ENCODE measurements at places on chromosomes 4 and X.

GRCh38 chr4:145808021-145808650, 128.2 kb downstream of the C4orf51 start:
- DNase-seq = no peak

GRCh38 chr4:42482516-42483327, 85.4 kb downstream of the SHISA3 start:
- no peak for DNase-seq

DNA sequence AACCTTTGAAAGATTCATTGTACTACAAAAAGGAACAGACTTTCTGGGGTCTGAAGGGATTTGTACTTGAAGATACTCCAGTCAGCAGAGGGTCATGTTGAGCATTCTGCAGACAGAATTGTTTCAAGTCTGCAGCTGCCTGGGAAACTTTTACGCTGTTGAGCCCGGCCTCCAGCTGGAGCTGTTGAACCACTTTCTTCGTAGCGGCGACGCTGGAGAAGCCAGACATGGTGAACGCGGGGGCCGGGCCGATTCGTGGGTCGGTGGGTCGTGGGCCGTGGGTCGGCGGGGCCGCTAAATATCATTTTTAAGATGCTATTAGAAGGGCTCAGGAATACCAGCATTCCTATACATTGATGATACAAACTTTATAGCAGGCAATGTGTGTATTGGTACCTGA, 12.0 kb upstream of the RTL9 start:
- no peak for DNase-seq

- DNase-seq = no peak
Measured at GRCh38 chrX:14616301-14616700, 87.0 kb downstream of the GLRA2 start.

DNA sequence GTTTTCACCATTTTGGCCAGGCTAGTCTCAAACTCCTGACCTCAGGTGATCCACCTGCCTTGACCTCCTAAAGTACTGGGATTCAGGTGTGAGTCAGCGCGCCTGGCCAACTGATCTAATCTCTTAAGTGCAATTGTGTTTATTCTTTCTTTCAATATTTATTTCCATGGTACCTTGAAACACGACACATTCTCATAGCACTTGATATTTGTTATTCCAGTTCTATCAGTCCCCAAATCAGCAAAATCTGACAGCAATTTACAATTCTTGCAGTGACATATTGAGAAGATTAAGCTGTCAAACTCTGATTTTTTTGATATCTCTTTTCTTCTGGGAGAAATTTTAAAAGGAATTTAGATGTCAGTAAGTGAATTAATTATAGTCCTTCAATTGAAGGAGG, 218.1 kb upstream of the FAT4 start:
- no peak for DNase-seq

GRCh38 chr4:8441499-8442091, 1.0 kb downstream of the TRMT44 start:
- no peak for DNase-seq

DNA sequence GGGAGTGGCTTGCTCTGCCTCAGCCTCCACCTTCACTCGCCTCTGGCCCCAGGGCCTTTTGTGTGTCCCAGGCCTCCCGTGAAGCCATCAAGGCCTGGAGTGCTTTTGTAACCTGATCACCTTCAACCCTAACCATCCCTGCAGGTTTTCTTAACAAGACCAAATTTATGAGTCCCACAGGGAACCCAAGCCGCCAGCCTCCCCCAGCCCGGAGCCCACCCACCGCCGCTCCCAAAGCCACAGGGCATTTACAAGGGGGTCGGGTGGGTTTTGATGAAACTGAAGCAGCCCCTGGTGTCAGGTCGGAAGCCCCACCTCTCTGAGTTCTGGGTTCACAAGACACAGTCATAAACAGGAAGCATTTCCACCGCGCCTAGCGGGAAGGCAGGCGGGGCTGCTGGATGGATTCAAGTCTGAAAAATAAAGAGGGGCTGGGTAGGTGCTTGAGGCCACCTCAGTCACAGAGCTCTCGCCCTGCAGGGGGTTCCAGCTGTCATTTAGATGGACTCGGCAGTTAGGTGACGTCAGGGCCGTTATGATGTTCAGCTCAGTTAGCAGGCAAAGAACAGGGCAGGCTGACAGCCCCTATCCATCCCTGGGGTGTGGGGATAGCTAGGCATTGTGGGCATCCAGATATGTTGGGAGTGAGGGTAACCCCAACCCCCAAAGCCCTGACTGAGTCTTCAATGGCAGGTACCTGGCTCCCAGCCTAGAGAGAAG, 128.5 kb downstream of the BCOR start:
- no peak for DNase-seq

DNA sequence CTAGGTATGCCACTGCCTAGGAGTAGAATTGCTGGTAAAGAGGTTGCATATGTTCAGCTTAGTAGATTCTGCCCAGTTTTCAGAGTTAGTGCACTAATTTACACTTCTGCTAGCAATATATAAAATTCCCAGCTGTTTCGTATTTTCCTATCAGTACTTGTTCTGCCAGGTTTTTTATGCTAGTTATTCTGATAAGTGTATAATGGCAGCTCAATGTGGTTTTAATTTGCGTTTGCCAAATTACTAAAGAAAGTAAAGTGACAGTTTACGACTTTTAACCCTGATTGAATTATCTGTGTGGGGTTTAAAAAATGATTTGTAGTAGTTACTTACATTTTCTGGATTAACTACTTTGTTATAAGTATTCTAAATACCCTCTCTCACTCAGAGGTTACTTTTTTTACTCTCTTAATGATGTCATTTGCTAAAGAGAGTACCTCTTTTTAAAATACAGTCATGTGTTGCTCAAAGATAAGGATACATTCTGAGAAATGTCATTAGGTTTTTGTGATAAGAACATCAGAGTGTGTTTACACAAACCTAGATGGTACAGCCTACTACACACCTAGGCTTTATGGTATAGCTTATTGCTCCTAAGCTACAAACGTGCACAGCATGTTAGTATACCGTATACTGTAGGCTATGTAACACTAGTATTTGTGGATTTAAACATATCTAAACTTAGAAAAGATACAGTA, 363.2 kb downstream of the IL15 start:
- no peak for DNase-seq

DNA sequence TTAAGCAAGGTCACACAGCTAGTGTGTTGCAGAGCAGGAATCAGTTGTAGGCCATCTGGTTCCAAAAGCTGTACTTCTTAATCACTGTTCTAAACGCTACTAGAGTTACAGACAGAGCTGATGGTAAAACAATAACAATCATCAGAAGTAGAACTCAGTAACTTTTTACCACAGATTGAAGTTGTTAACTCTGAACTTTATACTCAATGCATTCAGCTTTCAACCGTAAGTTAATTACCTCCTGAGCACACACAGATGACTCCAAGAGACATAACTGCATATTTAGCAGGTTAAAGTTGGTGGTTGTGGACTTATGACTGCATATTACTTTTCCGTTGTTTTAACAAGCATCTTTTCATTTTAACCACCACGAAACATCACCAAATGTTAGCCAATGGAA, 127.3 kb downstream of the PRSS12 start:
- DNase-seq = no peak

DNA sequence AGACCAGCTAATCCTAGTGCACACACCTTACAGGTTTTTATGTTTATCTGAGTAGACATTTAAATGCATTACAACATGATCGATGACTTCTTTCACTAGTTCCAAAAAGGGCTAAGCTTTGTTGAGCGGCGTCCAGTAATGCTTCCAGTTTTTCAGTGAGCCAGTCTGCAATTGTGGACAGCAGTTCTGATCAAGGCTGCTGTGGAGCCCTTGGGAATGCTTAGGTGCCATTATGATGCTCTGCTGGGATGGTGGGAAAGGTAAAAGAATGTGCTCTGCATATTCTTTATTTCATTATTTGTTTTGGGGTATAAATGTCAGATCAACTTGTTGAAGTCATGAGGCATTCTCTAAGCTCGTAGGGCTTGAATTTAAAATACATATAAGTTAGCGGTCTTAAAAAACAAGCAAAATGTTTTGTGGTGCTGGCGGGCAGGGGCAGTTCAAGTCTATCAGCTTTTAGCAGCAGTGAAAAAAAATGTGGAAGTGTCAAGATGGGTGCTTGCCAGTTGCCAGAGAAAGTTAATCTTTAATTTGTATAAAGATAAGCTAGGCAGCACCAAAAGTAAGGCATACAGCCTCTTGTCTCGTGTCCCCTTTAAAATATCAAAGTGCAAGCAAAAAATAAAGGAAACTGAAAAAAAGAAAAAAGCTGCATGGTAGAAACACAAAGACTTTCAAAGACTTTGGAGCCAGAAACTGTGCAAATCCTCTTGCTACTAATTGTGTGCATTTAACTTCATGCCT, 5.8 kb downstream of the MID1IP1 start:
- DNase-seq = no peak

GRCh38 chrX:20320461-20321159, 53.9 kb upstream of the RPS6KA3 start:
- DNase-seq = no peak

GRCh38 chrX:13226214-13226613, 93.6 kb downstream of the ATXN3L start:
- no peak for DNase-seq

DNA sequence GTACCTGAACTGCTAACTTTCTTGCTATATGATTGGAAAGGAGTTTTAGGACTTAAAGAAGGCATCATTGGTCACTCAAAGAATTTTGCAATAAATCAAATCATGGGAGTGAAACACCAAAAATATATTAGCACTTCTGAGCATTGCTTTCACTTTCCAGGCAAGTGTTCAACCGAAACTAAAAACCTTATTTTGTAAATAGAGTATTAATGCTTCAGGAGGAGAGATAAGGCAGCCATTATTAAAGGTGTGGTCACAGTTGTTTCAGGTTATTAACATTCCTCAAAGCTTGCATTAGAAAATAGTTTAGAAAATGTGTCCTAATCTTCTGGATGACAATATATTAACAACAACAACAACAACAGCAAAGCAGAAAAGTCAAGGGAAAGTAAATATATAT, 92.3 kb upstream of the TLL1 start:
- no peak for DNase-seq

DNA sequence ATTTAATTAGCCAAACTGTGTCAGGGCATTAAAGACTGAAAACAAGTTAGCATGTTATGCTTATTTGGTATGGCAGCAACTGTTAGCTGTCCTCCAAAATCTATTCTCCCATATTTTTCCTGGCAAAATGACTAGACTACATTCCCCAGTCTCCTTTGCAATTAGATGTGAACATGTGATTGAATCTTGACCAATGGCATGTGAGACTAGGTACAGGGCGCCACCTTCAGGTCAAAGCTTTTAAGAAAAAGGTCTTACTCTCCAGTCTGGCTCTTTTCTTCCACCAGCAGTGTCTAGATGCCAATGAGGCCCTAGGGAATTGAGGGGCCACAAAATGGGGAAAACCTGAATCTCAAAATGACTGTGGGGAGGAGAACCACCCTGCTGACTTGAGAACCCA, 408.2 kb downstream of the SMARCA1 start:
- no peak for DNase-seq

GRCh38 chr4:36241771-36242170, 2.5 kb downstream of the ARAP2 start:
- no peak for DNase-seq

DNA sequence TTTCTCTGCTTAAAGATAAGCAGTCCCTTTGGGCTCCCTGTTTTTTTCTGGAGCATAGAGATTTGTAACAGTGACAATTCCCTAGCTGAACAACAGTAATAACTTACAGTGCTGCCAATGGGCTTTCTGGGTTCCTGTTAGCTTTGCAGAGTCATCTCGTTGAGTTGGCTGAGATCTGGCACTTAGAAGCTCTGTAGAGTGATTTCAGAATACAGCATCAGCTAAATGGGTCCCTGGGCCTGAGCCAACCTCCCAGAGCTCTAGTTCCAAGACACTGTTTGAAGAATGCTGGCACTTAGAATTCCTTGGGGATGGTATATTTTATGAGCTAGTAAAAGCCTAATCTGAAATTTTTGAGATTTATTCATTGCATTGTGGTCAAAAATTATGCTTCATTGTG, 43.5 kb upstream of the SERTM2 start:
- DNase-seq = no peak

- no peak for DNase-seq
Measured at GRCh38 chr4:175282407-175282806, 364.2 kb downstream of the ADAM29 start.

- no peak for DNase-seq
Measured at GRCh38 chr4:17780501-17781299, 721 bp downstream of the FAM184B start.

- no peak for DNase-seq
Measured at GRCh38 chrX:85052636-85053343, 49.1 kb downstream of the APOOL start.

GRCh38 chrX:20066968-20067708, 49.6 kb downstream of the MAP7D2 start:
- peak; percentile 33 for DNase-seq

DNA sequence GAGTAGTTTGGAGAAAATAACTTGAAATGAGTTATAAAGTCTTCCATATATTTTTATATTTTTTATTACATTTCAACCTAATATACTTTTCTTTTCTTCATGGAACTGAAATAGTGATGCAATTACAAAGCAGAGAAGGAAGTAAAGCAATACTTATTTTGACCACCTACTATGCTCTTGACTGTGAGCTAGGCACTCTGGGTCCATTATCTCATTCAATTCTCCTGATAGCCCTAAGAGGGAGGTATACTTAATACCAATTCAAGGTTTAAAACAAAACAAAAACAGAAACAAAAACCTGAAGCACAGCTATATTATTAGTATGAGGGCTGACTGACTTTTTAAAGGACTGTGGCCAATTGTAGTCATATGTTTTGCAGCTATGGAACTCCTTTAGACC, 193.5 kb downstream of the MAD2L1 start:
- DNase-seq = no peak

DNA sequence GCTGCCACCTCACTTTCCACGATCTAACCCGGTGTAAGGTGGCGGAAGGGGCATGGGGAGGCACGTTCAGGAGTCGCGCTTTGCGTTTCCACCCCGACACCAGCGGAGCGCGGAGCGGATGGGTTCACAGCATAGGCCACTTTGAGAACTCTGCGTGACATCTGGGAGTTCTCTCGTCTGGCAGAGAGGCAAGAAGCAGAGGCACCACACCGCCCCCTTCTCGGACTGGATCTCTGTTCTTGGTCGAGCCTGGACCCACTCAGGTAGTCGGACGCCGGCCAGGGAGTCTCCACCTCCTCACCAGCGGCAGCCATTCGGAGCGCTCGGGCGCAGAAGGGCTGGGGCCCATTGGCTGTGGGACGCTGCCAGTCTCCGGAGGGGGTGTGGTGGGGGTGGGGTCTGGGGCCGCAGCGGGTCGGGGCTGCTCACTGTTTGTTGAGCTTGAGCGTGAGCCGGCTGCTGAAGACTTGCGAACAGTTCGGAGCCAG, at the start of gene DACH2:
Gene DACH2, plus strand, starts transcription at position 428 of the 488 bp plus-strand sequence.
- peak; percentile 3 for DNase-seq

DNA sequence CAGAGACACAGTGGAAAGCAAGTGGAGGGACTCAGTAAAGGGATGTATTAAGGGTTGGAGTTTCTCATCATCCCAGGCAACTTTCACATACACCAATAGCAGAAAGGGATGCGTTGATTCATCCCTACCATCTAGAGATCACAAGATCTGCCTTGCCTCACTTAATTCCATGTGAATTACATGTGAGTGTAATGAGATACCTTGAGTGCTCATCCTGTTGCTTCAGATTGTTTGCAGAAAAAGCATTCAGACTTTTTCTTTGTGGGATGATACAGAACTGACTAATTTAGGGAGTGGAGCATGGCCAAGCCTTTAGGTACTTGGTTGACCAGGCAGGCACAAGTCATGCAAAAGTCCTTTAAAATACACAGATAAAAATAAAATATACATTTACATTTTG, 124.8 kb upstream of the SLIT2 start:
- no peak for DNase-seq

Data from HuH-7.5 (cell line).